ENCODE measurements at places on chromosomes 11 and 22. TPM values are rescaled to one million over a fixed set of nuclear protein-coding genes. Genes with fewer than 3 reads are reported as not detected.

Gene SYT13
- total RNA-seq, result not detected

Gene TNNI2
- not detected for total RNA-seq

Gene GSTT2B
- 32.8 TPM for total RNA-seq

GRCh38 chr11:17401841-17402240, 13.4 kb upstream of the KCNJ11 start:
- H3K4me1 ChIP-seq, result peaks cover 8% of the 10 kb centered on the region
- no peak for DNase-seq
- no peak overlapping the region for H3K27ac ChIP-seq
- no peak overlapping the region for H3K4me3 ChIP-seq
- no peaks in the 10 kb centered on the region for H3K36me3 ChIP-seq

DNA sequence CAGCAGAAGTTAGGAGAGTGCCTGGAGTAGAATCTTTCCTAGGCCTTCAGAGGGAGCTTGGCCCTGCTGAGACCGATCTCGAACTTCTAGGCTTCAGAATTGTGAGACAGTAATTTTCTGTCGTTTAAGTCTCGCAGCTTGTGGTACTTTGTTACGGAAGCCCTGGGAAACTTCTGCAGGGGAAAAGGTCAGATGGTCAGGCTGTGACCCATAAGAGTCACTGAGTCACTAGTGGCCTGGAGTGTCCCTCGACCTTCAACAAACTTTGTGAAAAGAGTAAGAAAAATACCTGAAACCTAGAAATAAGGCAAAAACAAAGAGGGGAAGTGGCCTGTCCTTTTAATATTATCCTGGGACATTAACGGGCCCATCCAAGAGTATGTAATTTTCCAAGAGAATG, 34.6 kb downstream of the CSNK2A3 start:
- H3K36me3 ChIP-seq, result no peaks in the 10 kb centered on the region
- no peak overlapping the region for H3K4me3 ChIP-seq
- no peak overlapping the region for H3K27ac ChIP-seq

DNA sequence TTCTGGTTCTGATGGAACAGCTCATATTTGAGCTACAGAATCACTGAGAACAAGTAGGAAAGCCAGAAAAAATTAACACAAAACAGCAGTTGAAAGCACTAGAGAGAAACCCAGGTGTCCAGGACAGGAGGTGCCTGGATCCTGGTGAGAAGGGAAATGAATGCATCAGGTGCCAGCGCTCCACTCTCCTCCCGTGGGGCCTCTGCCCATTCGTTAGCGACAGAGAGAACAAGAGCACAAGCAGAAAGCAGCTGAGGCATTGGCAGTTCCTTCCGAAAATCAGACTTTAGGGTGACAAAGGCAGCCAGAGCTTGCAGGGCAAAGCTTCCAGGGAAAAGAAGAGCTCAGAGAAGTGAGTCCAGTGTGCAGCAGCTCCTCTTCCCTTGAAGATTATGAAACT, 20.0 kb upstream of the KRTAP5-7 start:
- no peak overlapping the region for H3K27ac ChIP-seq
- peaks cover 23% of the 10 kb centered on the region for H3K36me3 ChIP-seq
- H3K4me3 ChIP-seq, result no peak overlapping the region
- DNase-seq, result no peak
- H3K27me3 ChIP-seq, result peaks cover 4% of the 10 kb centered on the region

GRCh38 chr11:60348116-60348515, 21.1 kb downstream of the MS4A6E start:
- H3K4me3 ChIP-seq, result no peak overlapping the region
- H3K36me3 ChIP-seq, result no peaks in the 10 kb centered on the region
- no peak overlapping the region for H3K27ac ChIP-seq
- no peaks in the 10 kb centered on the region for H3K4me1 ChIP-seq
- H3K27me3 ChIP-seq, result 0 out of 2 replicates have a peak, but pooled peaks cover 2% of the 10 kb centered on the region

GRCh38 chr22:34294476-34294875, 374.2 kb upstream of the LARGE1 start:
- no peak overlapping the region for H3K27ac ChIP-seq
- no peaks in the 10 kb centered on the region for H3K4me1 ChIP-seq
- no peak overlapping the region for H3K4me3 ChIP-seq
- no peak for DNase-seq
- no peaks in the 10 kb centered on the region for H3K27me3 ChIP-seq

- no peak overlapping the region for H3K4me3 ChIP-seq
- no peak for DNase-seq
- peak overlapping the region; percentile 22 for H3K27ac ChIP-seq
- H3K27me3 ChIP-seq, result no peaks in the 10 kb centered on the region
- H3K36me3 ChIP-seq, result peaks cover 19% of the 10 kb centered on the region
- H3K4me1 ChIP-seq, result peaks cover 32% of the 10 kb centered on the region
Observed at GRCh38 chr11:126654886-126655806, 299.7 kb downstream of the ST3GAL4 start.

DNA sequence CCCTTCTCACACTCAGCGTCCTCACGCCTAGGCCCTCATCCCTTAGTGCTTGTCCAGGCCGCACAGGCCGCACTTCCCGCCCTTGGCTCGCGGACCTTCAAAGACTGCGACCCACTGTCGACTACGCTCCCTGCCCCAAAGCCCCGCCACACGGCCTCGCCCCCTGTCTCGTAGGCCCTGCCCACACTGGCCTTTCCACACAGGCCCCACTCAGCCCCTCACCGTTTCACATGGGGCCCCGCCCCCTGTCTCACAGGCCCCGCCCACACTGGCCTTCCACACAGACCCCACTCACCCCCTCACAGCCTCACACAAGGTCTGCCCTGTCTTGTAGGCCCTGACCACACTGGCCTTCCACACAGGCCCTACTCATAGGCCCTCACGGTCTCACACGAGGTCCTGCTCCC, 11.0 kb downstream of the NRXN2 start:
- H3K4me1 ChIP-seq, result peaks cover 10% of the 10 kb centered on the region
- no peak overlapping the region for H3K4me3 ChIP-seq
- H3K27me3 ChIP-seq, result peaks cover 50% of the 10 kb centered on the region
- H3K36me3 ChIP-seq, result no peaks in the 10 kb centered on the region

- no peak overlapping the region for H3K4me3 ChIP-seq
- no peak overlapping the region for H3K27ac ChIP-seq
- no peak for DNase-seq
- no peaks in the 10 kb centered on the region for H3K27me3 ChIP-seq
- no peaks in the 10 kb centered on the region for H3K36me3 ChIP-seq
Observed at GRCh38 chr11:6794639-6795038, 4.8 kb downstream of the OR6A2 start.

- H3K4me1 ChIP-seq, result peaks cover 48% of the 10 kb centered on the region
- H3K27me3 ChIP-seq, result peaks cover 5% of the 10 kb centered on the region
- H3K27ac ChIP-seq, result peak overlapping the region; percentile 99
Observed at GRCh38 chr11:19711911-19712280, 741 bp upstream of the NAV2 start.

Data from HFFc6 (cell line).